Lower lobe of right lung (tissue), 2 donors: ENCODE measurements at places on chromosomes 7 and 10. TPM values are rescaled to one million over a fixed set of nuclear protein-coding genes. Genes with fewer than 3 reads are reported as not detected.

DNA sequence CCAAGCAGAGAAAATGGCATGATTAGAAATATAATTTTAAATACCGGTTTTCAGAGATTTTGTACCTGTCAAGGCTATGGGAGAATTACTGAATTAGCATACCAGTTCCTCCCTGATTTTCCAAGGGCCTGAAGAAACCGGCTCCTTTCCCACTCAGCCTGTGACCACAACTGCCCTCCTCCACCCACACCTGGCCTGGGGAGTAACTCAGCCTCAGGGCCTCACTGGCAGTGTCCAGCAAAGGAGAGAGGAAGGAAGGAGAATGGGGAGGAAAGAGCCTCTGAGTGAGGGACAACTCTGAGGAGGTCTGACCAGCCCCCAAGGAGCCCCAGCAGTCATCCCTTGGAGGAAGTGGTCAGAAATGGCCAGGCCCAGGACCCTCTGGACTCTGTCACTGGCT lies 98.0 kb upstream of the LYZL2 start:
- H3K4me1 ChIP-seq, result no peaks in the 10 kb centered on the region
- DNase-seq, result no peak
- H3K27me3 ChIP-seq, result no peaks in the 10 kb centered on the region
- no peaks in the 10 kb centered on the region for H3K36me3 ChIP-seq

DNA sequence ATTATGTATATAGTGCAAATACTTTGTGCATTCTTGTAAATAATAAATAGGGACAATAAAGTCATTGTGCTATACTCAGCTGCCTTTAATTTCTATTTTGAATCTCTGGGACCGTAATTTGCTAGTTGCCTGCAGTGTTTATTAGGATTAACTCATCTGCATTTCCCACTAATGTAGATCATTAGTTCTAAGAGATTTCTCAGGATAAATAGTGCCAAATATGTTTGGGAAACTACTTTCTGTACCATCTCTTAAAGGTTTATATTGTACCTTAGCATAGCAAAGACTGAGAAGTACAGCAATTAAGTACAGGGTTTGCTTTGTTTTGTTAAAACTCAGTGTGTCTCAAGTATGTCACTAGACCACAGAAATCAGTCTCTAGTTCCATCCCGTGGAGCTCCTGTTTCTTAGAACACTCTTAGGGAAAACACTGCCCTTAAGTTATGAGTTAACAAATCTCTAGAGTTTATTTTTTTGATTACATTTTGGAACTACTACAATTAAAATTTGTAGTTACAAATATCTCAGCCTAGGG lies 26.0 kb downstream of the ADD3 start:
- no peak overlapping the region for H3K27ac ChIP-seq
- H3K4me1 ChIP-seq, result peaks cover 38% of the 10 kb centered on the region
- H3K36me3 ChIP-seq, result no peaks in the 10 kb centered on the region
- H3K27me3 ChIP-seq, result no peaks in the 10 kb centered on the region
- no peak for DNase-seq
- H3K4me3 ChIP-seq, result no peak overlapping the region

- H3K36me3 ChIP-seq, result no peaks in the 10 kb centered on the region
- no peak overlapping the region for H3K27ac ChIP-seq
- peaks cover 4% of the 10 kb centered on the region for H3K4me1 ChIP-seq
- H3K4me3 ChIP-seq, result no peak overlapping the region
- no peaks in the 10 kb centered on the region for H3K27me3 ChIP-seq
Measured at GRCh38 chr10:17733620-17734019, 18.4 kb upstream of the TMEM236 start.

- DNase-seq, result no peak
- no peaks in the 10 kb centered on the region for H3K27me3 ChIP-seq
- no peak overlapping the region for H3K4me3 ChIP-seq
- peaks cover 27% of the 10 kb centered on the region for H3K36me3 ChIP-seq
Measured at GRCh38 chr7:107976620-107977019, 26.3 kb downstream of the LAMB1 start.

GRCh38 chr7:24630596-24630995 lies 57.3 kb downstream of the PALS2 start:
- H3K27ac ChIP-seq, result no peak overlapping the region
- DNase-seq, result no peak
- no peaks in the 10 kb centered on the region for H3K36me3 ChIP-seq
- no peak overlapping the region for H3K4me3 ChIP-seq
- H3K4me1 ChIP-seq, result no peaks in the 10 kb centered on the region

Gene ASB15
- total RNA-seq, result not detected

Gene APBB1IP
- 36.8 TPM for total RNA-seq

Gene SH2B2
- 17.0 TPM for total RNA-seq
